ENCODE measurements at places on chromosomes 3 and 15. TPM values are rescaled to one million over a fixed set of nuclear protein-coding genes. Genes with fewer than 3 reads are reported as not detected.

DNA sequence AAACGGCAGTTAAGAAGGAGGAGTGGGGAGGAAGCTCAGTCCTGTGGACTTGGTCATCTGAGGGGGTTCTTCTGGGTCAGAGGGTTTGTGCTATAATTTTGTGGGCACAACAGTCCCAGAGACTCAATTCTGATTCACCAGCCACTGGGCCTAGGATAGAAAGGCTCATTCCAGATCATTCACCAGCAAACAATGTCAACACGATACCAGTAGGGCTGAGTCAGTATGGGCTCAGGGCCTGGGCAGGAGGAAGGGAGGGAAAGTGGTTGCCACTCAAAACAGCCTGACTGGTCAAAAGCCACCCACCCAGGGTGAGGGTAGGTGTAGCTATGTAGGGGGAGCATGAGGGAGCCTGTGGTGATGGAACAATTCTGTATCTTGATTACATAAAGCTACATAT is 86.9 kb upstream of the MEX3B start:
- DNase-seq = peak; percentile 95

- DNase-seq = peak; percentile 63
Measured at GRCh38 chr15:62495670-62496614, 330.9 kb upstream of the C2CD4B start.

GRCh38 chr3:170426240-170426797 is 7.7 kb downstream of the CLDN11 start:
- peak; percentile 70 for DNase-seq

GRCh38 chr3:141740349-141740748 is 2.3 kb downstream of the RNF7 start:
- no peak for DNase-seq

DNA sequence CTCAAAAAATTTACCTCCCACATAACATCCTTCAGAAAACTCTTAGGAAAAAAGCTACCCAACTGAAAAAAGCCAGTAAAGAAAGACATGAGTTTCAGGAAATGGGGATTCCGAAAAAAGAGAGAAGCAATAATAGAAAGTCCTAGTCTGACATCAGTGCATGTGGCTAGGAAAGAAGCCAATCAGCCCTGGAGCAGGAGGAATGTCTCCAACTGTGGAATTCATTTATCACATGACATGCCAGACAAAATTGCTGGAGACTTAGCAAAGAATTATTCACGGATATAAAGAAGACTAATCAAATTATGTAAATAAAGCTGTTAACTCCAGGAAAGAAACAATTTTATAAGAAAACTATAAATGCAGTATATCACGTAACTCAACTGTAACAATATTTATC is 258.9 kb upstream of the RARB start:
- no peak for DNase-seq

DNA sequence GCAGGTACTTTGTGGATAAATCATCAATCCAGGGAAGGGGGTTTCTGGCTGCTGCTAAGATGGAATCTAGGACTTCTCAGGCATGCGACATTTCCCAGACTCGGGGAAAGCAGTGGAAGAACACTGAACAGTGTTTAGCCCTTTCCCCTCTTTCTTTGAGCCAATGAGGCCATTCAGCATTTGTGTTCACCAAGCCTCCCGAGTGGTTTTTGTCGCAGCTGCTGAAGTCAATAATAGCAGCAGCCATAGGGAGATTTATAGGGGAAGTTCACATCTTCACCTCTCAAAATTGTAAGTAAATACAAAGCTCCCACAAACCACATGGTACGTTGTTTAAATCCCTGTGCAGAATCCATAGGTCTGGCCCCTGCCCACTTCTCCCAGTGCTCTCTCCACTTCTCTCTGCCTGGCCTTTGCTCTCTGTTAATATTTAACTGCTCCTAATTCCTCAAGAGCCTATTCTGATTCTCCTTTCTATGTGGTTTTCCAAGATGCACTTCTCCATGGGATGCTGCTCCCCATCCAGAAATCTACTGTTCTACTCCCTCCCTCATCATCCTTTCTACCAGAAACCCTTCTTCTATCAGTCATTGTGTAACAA is 230.7 kb downstream of the SHQ1 start:
- DNase-seq = no peak

DNA sequence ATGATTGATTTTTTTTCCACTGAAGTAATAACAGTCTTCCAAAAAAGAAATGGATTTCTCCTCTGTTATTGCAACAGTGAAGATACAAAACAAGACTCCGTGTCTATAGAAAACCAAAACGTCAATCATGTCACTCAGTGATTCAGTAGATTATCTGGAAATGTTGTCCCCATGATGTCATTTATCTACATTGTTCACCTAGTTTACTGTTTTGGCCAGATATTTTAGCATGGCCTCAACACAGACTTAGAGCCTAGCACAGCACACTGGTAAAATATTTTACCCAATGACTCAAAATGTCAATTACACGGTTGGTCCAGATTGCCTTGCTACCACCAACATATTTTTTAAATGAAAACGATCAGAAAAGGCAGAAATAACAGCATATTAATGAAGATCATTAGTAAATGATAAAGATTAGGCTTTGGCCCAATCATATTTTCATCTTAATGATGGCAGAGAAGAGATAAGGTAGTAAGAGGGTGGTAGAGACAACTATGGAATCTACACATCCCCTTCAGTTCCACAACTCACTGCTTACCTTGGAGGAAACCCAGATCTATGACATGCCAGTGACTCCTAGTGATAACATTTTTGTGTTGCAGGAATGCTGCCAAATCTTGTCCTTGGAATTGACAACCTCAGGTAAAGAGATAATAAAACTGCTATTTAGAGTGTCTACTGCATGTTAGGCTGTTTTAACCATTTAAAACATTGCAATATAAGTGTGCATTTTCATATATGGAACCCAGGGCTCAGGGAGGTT is 347.7 kb upstream of the ARPP21 start:
- DNase-seq = no peak

GRCh38 chr3:170560717-170561382 is 25.0 kb downstream of the SLC7A14 start:
- DNase-seq = no peak

DNA sequence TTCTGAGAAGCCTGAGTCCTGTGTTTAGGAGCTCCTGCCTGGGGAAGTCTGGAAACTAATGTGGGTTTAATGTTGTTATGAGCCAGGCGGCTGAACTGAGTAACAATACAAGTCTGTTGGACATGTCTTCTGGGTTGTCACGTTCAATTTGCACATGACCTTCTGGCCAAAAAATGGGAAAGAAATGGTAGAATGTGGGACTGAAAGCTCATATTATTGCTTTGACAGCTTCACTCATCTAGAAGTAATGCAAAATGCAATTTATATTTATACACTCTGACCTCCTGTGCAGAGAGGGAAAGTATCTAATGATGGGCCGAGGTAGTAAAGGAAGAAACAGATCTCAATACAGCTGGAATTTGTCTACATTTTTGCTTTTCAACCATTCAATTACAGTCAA is 75.8 kb downstream of the NR2F2 start:
- no peak for DNase-seq

- DNase-seq = peak; percentile 31
Measured at GRCh38 chr3:191255156-191255555, 56.1 kb downstream of the OSTN start.

DNA sequence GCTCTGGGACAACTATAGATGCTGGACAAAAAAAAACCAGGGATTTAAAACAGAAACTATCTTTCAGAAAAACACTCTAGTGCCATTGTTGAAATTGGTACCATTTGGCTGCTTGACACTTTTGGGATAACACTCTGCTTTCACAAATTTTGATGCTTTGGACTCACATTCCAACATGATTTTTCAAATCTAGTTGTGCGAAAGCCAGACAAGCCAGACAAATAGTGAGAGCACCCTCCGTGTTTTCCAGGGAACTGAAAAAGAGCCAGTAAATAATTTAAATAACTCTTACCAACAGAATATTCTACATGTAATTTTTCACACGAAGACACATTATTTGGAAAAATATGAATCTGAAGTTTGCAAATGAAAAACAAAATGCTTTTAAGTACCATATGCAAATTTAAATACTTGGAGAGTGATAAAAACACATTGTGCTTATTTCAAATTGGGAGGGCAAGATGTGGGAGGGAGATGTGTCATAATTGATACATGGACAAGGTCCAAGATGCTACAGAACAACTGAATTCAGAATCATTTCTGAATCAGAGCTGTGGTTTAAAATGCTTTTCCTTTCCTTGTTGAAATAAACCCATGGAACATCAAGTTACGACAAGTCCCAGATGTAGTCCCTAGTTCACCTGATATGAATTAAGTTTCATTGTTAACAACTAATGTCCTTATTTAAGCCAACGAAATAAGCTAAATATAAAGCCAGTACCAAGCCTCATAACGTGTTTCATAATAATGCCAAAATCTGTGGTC is 144.2 kb upstream of the SOX2 start:
- peak; percentile 59 for DNase-seq

DNA sequence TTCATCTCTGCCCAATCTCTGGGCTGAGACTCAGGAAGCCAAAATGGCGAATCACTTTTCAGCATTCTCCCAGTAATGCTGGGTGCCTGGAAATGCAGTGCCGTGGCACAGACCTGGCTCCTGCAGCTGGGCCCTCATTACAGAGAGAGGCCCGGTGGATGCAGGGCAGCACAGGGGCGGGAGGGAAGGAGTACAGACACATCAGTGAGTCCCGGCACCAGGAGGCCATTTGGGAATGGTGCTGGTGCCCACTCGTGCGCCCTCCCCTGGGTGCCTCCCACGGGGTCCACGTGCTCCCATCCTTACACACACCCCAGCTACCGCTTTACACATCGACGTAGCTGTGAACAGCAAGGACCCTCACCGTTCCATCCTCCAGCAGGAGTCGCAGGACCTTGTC is 13.2 kb downstream of the MYO5C start:
- DNase-seq = no peak

DNA sequence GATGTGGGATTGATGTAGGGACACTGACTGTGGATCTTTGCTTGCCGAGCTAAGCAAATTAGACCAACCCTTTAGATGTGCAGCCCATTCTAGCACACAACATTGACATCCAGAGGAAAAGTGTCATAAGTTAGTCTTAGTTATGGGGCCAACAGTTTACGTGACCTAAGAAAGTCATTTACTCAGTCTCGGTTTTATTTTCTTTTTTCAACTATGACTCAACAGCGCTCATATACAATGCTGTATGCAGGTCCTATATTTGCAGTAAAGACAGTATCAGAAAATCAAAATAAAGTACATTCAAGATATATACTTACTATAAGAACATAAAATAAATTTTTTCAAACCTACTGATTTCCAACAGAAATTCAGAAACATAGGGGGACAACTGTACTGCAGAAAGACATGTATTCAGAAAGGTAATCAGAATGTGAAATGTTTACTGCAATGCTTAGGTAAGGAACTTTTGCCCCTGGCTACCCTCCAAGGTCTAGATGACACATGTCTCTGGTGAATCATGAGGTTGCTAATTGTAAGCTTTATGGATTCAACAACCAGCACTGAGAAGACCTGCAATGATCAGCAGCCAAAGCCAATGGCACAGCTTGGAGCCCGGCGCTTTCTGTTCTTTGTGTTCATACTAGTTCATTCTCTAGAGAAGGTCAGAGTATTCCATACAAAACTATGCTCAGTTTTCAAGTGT is 317.5 kb upstream of the CNTN6 start:
- no peak for DNase-seq

Gene C3orf18
- 2.6 TPM for total RNA-seq
